Astrocyte (in vitro differentiated cells and primary cell): ENCODE measurements at places on chromosomes 1 and 21. TPM values are rescaled to one million over a fixed set of nuclear protein-coding genes. Genes with fewer than 3 reads are reported as not detected.

- DNase-seq, result no peak
Measured at GRCh38 chr1:232788235-232788872, 16.9 kb upstream of the MAP10 start.

DNA sequence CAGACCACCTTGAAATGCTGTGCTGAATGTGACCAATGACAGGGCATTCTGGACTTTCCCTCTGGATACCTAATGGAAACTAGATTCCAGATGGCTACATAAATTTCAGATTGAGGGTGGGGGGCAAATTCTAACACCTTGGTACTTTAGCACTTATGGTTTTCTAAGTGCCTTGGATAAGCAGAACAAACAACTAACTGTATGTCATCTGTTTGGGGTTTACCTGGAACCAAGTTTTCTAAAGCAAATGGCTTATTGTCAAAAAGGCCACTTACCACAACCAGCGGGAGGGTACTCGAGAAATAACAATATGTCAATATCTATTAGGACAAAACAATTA lies 39.1 kb downstream of the GPR3 start:
- DNase-seq, result no peak

GRCh38 chr1:112926858-112927257 lies 29.1 kb downstream of the SLC16A1 start:
- DNase-seq, result no peak

- no peak for DNase-seq
Measured at GRCh38 chr1:9376430-9376829, 83.7 kb downstream of the SPSB1 start.

GRCh38 chr1:173507205-173507846 lies 30.2 kb downstream of the PRDX6 start:
- DNase-seq, result peak; percentile 89

- DNase-seq, result no peak
Measured at GRCh38 chr1:172774561-172774960, 115.7 kb downstream of the FASLG start.

GRCh38 chr1:161130266-161130665 lies 2.2 kb downstream of the DEDD start:
- no peak for DNase-seq

- DNase-seq, result peak; percentile 63
Measured at GRCh38 chr1:231357831-231358354, 19.8 kb downstream of the SPRTN start.

GRCh38 chr1:25874635-25875153 lies 814 bp downstream of the PAQR7 start:
- DNase-seq, result no peak

TPM3 gene
- 600 and 687 TPM in 2 replicates for total RNA-seq

DCST2 gene
- total RNA-seq, result 0.34 and 0.36 TPM in 2 replicates

LRRC53 gene
- not detected in 2 replicates for total RNA-seq

MFSD2A gene
- total RNA-seq, result 2.9 and 3.3 TPM in 2 replicates
